ENCODE measurements at places on chromosomes 11 and 22.

DNA sequence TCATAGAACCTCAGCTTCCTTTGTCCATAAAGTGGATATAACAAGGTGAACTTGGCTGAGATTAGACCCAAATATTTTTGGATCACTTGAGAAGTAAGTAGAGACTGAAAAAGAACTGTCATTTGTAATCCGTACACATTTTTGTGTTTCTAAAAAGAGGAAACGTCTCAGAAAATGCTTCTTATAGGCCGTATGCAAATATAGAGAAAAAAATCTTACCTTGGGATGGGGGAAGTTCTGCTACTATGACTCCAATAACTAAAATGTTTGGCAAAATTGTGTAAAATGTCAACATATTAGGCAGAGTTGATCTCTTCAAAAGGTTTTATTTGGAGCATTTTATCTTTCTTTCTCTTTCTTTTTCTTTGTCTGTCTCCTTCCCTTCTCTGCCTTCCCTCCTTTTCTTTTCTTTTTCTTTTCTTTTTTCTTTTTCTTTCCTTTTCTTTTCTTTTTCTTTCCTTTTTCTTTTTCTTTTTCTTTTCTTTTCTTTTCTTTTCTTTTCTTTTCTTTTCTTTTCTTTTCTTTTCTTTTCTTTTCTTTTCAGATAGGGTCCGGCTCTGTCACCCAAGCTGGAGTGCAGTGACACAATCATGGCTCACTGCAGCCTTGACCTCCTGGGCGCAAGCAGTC, 48.2 kb downstream of the ADM start:
- ATAC-seq = no peak

- peak; percentile 98 for ATAC-seq
Measured at GRCh38 chr11:62645946-62646824, at the start of gene GANAB. Gene GANAB, minus strand, starts transcription at chr11:62646613. Its CDS starts 14 bp downstream, at chr11:62646599.

GRCh38 chr22:48720662-48721394, 1106.8 kb downstream of the BRD1 start:
- no peak for ATAC-seq

DNA sequence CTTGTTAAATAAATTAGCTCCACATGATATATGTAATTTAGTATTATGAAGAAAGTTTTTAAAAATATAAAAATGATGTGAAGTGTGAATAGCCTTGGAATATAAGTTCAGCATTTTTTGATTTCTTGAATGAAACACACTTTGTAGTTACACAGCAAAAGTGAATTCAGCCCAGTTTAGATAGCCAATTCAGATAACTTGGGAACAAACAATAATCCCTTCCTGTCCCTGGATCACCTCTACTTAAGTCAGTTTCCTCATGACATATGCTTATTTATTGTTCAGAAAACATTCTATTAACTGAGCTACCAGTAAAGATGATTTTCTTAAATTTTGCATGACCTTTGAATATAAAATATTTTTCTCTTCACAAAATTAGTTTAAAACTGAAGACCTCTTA, 107.4 kb downstream of the PGR start:
- no peak for ATAC-seq

- ATAC-seq = no peak
Measured at GRCh38 chr11:32840587-32840986, 10.9 kb downstream of the PRRG4 start.

DNA sequence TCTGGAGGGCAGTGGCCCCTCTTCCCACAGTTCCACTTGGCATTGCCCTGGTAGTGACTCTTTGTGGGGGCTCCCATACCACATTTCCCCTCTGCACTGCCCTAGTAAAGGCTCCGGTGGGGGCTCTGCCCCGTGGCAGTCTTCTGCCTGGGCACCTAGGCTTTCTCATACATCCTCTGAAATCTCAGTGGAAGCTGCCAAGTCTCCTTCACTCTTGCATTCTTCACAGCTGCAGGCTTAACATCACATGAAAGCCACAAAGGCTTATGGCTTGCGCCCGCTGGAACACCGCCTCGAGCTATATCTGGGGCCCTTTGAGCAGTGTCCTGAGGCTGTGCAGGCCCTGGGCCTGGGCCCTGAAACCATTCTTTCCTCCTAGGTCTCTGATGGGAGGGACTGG, 25.3 kb downstream of the PLEKHB1 start:
- ATAC-seq = peak; percentile 43

DNA sequence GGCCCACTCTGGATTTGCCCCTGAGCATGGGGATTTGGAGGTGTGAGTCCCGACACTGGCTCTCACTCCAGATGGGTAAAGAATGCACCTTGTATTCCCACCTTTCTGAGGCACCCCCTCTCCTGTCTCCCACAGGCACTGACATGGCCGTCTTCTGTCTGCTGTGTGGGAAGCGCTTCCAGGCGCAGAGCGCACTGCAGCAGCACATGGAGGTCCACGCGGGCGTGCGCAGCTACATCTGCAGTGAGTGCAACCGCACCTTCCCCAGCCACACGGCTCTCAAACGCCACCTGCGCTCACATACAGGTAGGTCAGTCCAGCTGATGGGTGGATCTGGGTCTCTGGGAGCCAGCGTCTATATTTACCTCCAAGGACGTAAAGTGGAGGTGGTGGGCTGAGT, 54.2 kb upstream of the NNMT start:
- ATAC-seq = no peak

Data from esophagus mucosa (tissue), 1 donor.